ENCODE measurements at places on chromosomes 4 and X. TPM values are rescaled to one million over a fixed set of nuclear protein-coding genes. Genes with fewer than 3 reads are reported as not detected.

DNA sequence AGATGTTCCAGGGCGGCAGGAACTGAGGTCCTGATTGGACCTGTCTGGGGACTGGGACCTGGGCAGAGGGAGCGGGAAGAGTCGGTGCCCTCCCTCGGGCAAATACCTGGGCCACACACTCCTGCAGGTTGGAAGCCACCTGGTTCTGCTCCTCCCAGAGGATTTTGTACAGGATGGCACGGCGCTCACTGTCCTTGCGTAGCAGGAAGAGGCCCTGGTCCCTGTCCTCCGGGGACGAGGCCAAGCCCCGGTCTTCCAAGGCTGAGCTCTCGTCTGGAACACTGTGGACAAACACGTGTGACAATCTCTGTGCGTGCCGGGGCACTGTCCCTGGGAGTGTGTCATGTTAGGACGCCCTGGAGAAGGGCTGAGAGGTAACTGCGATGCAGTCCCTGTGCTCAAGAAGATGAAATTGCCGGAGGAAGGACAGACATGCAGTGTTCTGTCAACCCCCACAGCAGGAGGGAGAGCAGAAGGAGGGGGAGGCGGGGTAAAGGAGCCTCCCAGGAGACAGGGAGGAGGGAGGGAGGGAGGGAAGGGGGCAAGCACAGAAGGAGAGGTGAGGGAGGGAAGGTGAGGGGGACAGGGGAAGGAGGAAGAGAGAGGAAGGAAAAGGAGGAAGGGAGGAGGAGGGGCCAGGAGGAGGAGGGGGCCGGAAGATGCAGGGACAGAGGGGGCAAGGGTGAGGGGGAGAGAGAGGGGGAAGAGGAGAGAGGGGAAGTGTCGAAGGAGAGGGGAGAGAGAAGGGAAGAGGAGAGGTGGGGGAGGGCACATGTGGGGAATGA lies 29.0 kb downstream of the PDHA1 start:
- H3K36me3 ChIP-seq, result no peaks in the 10 kb centered on the region
- H3K27me3 ChIP-seq, result no peaks in the 10 kb centered on the region
- peak; percentile 71 for DNase-seq

DNA sequence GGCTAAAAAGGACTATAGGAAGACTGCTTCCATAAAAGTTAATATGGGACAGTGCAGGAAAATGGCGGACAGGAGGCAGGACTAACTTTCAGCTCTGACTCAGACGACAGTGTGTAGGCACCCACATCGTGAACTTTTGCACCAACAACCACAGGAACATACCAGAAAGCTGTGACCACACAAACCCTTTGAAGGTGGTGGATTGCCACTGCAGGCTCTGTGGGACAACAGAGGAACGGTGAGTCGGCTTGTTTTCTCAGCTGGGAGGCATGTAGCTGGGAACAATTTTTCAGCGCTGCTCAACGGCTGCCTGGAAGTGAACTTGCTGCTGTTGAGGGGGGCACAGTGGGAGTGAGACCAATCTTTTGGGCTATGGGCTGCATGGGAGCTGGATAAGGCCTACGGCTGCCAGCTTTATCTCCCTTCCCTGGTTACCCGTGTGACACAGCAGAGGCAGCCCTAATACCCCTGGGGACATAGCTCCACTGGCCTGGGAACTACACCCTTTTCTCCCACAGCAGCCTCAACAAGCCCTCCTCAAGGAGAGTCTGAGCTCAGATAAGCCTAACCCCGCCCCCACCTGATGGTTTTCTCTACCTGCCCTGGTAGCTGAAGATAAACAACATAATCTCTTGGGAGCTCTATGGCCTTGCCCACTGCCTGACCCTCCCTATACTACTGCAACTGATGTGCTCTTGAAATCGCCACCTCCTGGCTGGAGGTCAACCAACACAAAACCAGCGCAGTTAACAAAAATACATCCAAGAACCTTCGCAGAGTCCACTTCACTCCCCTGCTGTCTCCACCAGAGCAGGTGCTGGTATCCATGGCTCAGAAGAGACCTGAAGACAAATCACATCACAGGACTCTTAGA lies 1537.0 kb downstream of the C4orf33 start:
- no peaks in the 10 kb centered on the region for H3K4me1 ChIP-seq
- no peak overlapping the region for H3K4me3 ChIP-seq
- DNase-seq, result no peak
- no peaks in the 10 kb centered on the region for H3K27me3 ChIP-seq
- H3K36me3 ChIP-seq, result no peaks in the 10 kb centered on the region

- H3K4me1 ChIP-seq, result peaks cover 20% of the 10 kb centered on the region
- no peaks in the 10 kb centered on the region for H3K36me3 ChIP-seq
- no peaks in the 10 kb centered on the region for H3K27me3 ChIP-seq
- peak within 1 kb of the TSS; percentile 37 for H3K27ac ChIP-seq
Observed at GRCh38 chr4:185534866-185535611, at the start of gene PDLIM3. Gene PDLIM3, minus strand, starts transcription at chr4:185535507. Its CDS starts 73 bp downstream, at chr4:185535434.

Gene PAGE1
- total RNA-seq, result not detected

Gene TAF7L
- not detected for total RNA-seq

DNA sequence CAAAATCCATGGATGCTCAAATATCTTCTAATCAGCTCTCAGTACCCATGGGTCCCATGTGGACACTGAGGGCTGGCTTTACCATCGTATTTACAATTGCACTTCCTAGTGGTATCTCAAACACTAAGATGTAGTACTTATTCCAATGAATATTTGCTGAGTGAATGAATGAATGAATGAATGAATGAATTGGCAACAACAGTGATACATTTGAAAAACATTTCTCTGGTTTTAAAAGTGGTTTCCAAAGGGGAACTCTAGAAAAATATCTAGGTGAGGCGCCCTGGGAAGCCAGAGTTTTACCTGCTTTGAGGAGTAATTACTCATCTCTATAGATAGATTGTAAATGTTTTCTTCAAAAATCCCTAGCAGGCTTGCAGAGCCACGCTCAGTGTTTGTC lies 76.6 kb downstream of the CYTL1 start:
- H3K4me3 ChIP-seq, result no peak overlapping the region
- no peak for DNase-seq
- no peaks in the 10 kb centered on the region for H3K4me1 ChIP-seq
- no peak overlapping the region for H3K27ac ChIP-seq
- no peaks in the 10 kb centered on the region for H3K36me3 ChIP-seq
- no peaks in the 10 kb centered on the region for H3K27me3 ChIP-seq

DNA sequence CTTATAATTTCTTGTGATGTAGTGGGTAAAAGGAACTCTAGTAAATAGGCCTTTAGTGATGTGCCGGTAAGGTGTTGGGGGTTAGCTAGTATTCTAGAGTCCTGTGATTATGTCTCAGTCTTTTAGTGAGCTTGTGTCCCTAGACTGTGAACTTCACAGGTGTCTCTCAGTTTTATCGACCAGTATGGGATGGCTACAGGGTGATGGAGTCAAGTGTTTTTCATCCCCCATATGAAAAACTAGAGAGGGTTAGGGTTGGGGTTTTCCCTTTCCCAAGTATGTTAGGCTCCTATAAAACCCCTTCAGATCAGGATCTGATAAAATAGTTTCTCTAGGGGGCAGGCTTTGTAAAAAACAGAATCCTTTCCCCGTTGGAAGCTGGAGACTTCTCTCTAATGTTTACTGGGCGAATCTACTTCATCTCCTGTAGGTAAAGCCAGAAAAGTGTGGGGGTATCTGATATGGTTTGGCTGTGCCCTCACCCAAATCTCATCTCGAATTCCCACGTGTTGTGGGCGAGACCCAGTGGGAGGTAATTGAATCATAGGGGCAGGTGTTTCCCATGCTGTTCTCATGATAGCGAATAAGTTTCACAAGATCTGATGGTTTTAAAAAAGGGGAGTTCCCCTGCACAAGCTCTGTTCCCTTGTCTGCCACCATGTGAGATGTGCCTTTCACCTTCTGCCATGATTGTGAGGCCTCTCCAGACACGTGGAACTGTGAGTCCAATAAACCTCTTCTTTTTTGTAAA lies 120.8 kb downstream of the DTHD1 start:
- no peaks in the 10 kb centered on the region for H3K36me3 ChIP-seq
- no peaks in the 10 kb centered on the region for H3K27me3 ChIP-seq
- H3K4me3 ChIP-seq, result no peak overlapping the region
- no peak for DNase-seq
- no peaks in the 10 kb centered on the region for H3K4me1 ChIP-seq

- no peaks in the 10 kb centered on the region for H3K36me3 ChIP-seq
- no peak for DNase-seq
- H3K4me1 ChIP-seq, result no peaks in the 10 kb centered on the region
Observed at GRCh38 chrX:9855561-9856283, 69.5 kb downstream of the SHROOM2 start.

- DNase-seq, result no peak
- H3K36me3 ChIP-seq, result no peaks in the 10 kb centered on the region
- peaks cover 22% of the 10 kb centered on the region for H3K27me3 ChIP-seq
Observed at GRCh38 chrX:51742586-51742985, 656 bp upstream of the GSPT2 start.

- no peaks in the 10 kb centered on the region for H3K4me1 ChIP-seq
- no peak overlapping the region for H3K27ac ChIP-seq
- DNase-seq, result no peak
- no peak overlapping the region for H3K4me3 ChIP-seq
- peaks cover 4% of the 10 kb centered on the region for H3K27me3 ChIP-seq
Observed at GRCh38 chr4:155973639-155974475, 20.2 kb upstream of the CTSO start.

DNA sequence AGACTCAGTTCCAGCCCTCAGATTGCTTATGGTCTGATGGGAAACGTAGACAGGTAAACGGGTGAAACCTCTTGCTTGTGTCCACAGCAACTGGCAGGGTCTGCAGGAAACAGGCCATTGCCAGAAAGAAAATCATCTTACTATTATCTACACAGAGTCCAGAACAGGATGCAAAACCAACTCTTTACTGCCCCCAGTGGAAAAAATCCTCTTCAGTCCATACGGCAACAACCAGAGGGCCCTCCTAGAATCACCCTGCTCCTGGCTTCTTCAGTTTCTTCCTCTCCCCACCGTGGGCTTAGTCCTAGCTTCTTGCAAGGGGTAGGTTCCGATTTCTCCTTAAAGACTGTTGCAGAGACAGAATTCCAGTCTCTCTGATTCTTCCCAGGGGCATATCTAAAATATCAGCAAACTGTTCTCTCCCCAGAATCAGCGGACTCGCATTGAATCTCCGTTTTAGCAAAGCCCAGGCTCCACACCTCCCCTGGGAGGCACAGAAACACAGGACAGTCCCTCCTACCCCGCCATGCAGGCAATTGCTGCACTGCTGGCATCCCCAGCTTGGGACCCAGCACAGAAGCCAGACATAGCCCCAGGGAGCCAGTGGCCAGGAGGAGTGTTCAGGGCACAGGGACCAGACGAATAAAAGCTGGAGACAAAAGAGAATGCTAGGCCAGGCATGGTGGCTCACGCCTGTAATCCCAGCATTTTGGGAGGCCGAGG lies 41.0 kb upstream of the SH3RF1 start:
- H3K4me3 ChIP-seq, result no peak overlapping the region
- DNase-seq, result peak; percentile 20
- no peak overlapping the region for H3K27ac ChIP-seq
- no peaks in the 10 kb centered on the region for H3K36me3 ChIP-seq
- H3K27me3 ChIP-seq, result no peaks in the 10 kb centered on the region

GRCh38 chrX:74063426-74064155 lies 240.4 kb upstream of the ZCCHC13 start:
- H3K27ac ChIP-seq, result no peak overlapping the region
- H3K4me1 ChIP-seq, result no peaks in the 10 kb centered on the region
- no peak for DNase-seq
- no peaks in the 10 kb centered on the region for H3K36me3 ChIP-seq
- H3K27me3 ChIP-seq, result no peaks in the 10 kb centered on the region

GRCh38 chrX:44842550-44843317 lies 1.1 kb upstream of the DUSP21 start:
- H3K27ac ChIP-seq, result no peak overlapping the region
- no peak for DNase-seq
- no peak overlapping the region for H3K4me3 ChIP-seq
- no peaks in the 10 kb centered on the region for H3K36me3 ChIP-seq
- no peaks in the 10 kb centered on the region for H3K27me3 ChIP-seq

DNA sequence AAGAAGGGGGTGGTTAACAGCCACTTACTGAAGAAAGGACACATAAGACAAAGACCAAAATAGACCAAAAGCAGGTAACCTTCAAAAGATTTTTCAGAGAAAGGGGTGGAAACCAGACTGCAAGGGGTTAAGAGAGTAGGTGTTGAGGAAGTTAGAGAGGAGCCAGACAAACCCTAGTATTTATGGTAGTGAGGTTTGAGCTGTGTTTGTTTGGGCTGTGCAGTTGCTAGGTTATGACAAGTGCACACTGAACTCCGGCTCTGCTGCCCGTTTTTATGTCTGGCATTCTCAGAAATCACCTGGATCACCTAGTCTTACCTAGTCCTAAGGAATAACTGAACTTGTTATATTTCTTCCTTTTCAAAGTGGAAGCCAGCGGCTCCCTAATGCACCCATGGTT lies 22.9 kb upstream of the G3BP2 start:
- H3K36me3 ChIP-seq, result no peaks in the 10 kb centered on the region
- H3K27me3 ChIP-seq, result no peaks in the 10 kb centered on the region
- no peak overlapping the region for H3K27ac ChIP-seq
- no peak overlapping the region for H3K4me3 ChIP-seq
- no peaks in the 10 kb centered on the region for H3K4me1 ChIP-seq

Gene ATOH1
- not detected for total RNA-seq

Gene FTHL17
- total RNA-seq, result not detected

- H3K4me3 ChIP-seq, result no peak overlapping the region
- H3K4me1 ChIP-seq, result no peaks in the 10 kb centered on the region
- DNase-seq, result no peak
- no peaks in the 10 kb centered on the region for H3K27me3 ChIP-seq
- H3K36me3 ChIP-seq, result no peaks in the 10 kb centered on the region
Observed at GRCh38 chr4:100823066-100823992, 305.5 kb upstream of the EMCN start.

DNA sequence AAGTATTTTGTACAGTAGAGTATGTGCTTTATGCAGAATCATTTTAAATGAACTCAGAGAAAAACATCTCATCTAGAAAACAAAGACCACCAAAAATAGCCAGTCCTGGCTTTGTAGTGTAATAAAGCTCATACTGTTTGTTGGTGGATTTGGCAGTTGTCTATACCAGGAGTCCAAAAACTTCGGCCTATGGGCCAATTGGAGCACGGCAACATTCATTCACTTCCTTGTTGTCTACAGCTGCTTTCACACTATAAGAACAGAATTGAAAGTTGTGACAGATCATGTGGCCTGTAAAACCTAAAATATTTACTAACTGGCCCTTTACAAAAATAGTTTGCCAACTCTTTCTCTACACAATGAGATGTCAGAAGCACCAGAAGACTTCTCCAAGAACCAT lies 5.3 kb downstream of the FBXW7 start:
- no peak overlapping the region for H3K4me3 ChIP-seq
- H3K36me3 ChIP-seq, result no peaks in the 10 kb centered on the region
- DNase-seq, result no peak
- H3K27ac ChIP-seq, result no peak overlapping the region
- no peaks in the 10 kb centered on the region for H3K27me3 ChIP-seq
- H3K4me1 ChIP-seq, result peaks cover 40% of the 10 kb centered on the region

DNA sequence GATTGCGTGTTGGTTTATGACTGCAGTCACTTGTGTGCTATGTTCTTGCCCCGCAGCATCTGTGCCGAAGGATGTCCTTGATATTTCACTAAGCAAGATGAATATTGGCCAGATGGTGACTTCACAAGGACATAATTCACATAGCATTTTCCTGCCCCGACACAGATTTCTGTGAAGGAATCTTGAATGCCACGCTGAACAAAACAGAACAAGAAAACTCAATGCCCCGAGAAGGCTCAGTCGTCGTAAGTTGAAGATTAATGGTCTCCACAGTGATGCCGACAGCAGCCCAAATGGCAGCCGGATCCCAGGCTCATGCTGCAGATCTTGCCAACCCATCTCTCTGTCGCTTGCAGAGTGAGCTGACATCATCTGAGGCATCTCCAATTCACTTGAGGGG lies 145.9 kb downstream of the CPEB2 start:
- peaks cover 12% of the 10 kb centered on the region for H3K4me1 ChIP-seq
- no peaks in the 10 kb centered on the region for H3K27me3 ChIP-seq
- no peaks in the 10 kb centered on the region for H3K36me3 ChIP-seq

- H3K27me3 ChIP-seq, result peaks cover 68% of the 10 kb centered on the region
- DNase-seq, result peak; percentile 20
- H3K4me1 ChIP-seq, result no peaks in the 10 kb centered on the region
- H3K36me3 ChIP-seq, result no peaks in the 10 kb centered on the region
Observed at GRCh38 chrX:639151-639550, 8.6 kb downstream of the SHOX start.

Gene RASL11B
- 8.5 TPM for total RNA-seq
